K562 (cell line): ENCODE measurements at places on chromosomes 4 and X.

DNA sequence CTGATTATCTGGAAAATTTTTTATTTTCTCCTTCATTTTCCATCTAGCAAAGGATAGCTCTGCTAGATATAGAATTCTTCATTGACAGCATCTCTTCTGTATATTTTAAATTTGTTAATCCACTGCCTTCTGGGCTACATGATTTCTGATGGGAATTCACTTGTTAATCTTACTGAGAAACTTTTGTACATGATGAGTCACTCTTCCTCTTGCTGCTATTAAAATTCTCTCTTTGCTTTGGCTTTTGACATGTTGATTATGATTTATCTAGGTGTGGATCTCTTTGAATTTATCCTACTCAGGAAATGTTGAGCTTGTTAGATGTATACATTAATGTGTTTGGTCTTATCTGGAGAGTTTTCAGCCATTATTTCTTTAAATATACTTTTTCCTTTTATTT lies 27.5 kb downstream of the OR13H1 start:
- no peak for DNase-seq

DNA sequence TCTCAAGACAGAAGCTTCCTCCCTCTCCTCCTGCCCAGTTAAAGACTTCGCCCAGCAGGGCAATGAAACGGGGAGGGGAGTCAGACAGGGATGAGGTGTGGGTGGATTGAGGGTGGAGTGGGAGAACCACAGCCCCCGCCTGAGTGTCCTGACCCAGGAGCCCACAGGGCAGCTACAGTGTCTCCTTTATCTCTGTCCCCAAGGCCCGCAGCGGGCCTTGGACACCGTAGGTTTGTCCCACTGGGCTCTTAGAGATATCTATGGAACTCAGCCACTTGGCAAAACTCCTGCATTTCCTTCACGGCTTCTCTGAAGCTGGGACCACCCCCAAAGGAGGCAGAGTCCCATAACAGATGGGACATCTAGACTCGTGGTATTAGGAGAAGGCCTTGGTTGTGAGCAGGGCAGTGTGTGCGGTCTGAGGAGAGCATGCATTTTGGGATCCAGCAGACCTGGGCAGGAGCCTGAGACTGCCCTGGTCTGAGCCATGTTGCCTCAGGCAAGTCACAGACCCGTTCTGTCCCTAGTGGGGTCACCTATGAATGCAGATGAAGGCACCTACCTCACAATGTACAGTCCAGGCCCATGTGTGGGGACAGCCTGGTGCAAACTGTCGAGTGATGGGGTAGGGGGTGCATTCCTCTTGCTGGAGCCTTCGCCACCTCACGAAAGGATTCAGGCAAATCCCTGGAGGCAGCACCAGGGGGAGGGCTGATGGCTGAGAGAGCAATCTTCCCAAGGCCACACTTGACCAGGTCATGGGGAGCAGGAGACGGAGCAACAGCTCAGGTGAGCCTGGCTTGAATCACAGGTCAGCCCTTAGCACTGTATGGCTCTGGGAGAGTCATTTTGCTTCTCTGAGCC lies 225.7 kb upstream of the PSAPL1 start:
- DNase-seq: no peak

DNA sequence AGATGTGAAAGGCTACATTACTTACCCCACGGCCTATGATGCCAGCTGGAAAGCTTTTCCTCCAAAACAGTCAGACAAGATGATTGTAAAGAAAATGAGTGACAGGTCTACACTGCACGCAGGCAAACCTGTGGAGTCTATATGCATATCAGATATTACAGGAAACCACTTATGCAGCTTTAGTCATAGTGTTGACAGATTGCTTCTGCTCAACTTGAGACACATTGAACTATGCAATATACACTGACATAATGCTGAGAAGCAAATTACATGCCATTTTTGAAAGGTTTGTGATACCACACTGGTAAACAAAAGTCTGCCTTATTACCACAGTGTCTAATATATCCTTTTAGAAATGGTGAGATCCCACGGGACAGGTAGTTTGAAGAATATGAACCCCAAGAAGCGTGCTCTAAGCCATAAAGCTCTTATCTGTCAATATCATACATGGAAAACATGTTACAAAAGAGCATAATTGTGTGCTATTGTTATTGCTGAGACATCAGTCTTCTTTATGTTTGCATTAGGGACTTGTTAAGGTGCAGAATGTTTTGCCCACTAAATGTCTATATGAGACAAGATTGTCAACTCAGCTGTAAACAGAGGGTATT lies 1835.8 kb upstream of the TENM3 start:
- DNase-seq: no peak

DNA sequence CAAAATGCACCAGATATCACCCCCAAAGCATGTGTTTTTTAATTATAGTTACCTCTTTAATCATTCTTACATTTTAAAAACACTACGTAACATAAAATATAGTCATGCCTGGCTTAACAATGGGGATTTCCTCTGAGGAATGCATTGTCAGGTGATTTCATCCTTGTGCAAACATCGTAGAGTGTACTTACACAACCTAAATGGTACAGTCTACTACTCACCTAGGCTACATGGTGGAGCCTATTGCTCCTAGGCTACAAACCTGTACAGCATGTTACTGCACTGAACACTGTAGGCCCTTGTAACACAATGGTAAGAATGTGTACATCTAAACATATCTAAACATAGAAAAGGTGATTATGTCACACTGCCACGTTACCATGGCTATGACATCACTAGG lies 208.6 kb downstream of the SPOCK3 start:
- no peak for DNase-seq

GRCh38 chrX:14697451-14697850 lies 168.1 kb downstream of the GLRA2 start:
- peak; percentile 9 for DNase-seq
